ENCODE measurements at places on chromosomes 4 and X. TPM values are rescaled to one million over a fixed set of nuclear protein-coding genes. Genes with fewer than 3 reads are reported as not detected.

Gene PAK3
- total RNA-seq, result 31.3 TPM

Gene RIPPLY1
- total RNA-seq, result not detected

Gene CT45A2
- not detected for total RNA-seq

Gene ZCCHC12
- total RNA-seq, result 14.9 TPM

Gene NIPAL1
- total RNA-seq, result 35.3 TPM

Gene FAAH2
- total RNA-seq, result 3.1 TPM

Gene PRPS1
- total RNA-seq, result 33.0 TPM

Gene ABCG2
- 20.2 TPM for total RNA-seq

Gene ARMCX1
- total RNA-seq, result 73.6 TPM

Gene AFM
- total RNA-seq, result not detected

Gene ADGRG4
- total RNA-seq, result not detected

Gene CBLL2
- not detected for total RNA-seq

Gene TRAM1L1
- 12.1 TPM for total RNA-seq

Gene HDX
- total RNA-seq, result 15.7 TPM

Gene SYN1
- total RNA-seq, result 5.7 TPM

Gene PRSS12
- 32.3 TPM for total RNA-seq

Gene KIAA1210
- 0.33 TPM for total RNA-seq

Gene SPOCK3
- 22.1 TPM for total RNA-seq

Gene TCEAL7
- 71.6 TPM for total RNA-seq

Gene REELD1
- not detected for total RNA-seq

Gene XAGE1A
- total RNA-seq, result not detected

Gene CLCN4
- total RNA-seq, result 53.7 TPM

Gene MAGEC3
- not detected for total RNA-seq

Gene TRIM61
- 2.7 TPM for total RNA-seq

Gene FAM200B
- 81.3 TPM for total RNA-seq

Gene SULT1E1
- total RNA-seq, result 35.0 TPM

Gene RASL11B
- total RNA-seq, result 11.5 TPM

Gene PSAPL1
- 0.05 TPM for total RNA-seq

Gene ALPK1
- 13.1 TPM for total RNA-seq

Gene VSIG4
- total RNA-seq, result 10.9 TPM

Gene GYPA
- 3.8 TPM for total RNA-seq

Gene CYLC1
- not detected for total RNA-seq

Gene TMEM31
- total RNA-seq, result not detected

Gene MMRN1
- 23.6 TPM for total RNA-seq

Gene RAB39B
- total RNA-seq, result 12.3 TPM

Gene TEX28
- total RNA-seq, result not detected

Gene HSFX4
- not detected for total RNA-seq

Gene GPRASP3
- total RNA-seq, result 24.7 TPM

Gene FRAS1
- 23.5 TPM for total RNA-seq

Gene POLR2B
- total RNA-seq, result 149 TPM

Gene ERCC6L
- total RNA-seq, result 2.7 TPM

Gene DAPP1
- total RNA-seq, result 3.1 TPM

Gene CACNA1F
- 27.9 TPM for total RNA-seq

Gene GNRHR
- total RNA-seq, result 0.22 TPM

Data from camera-type eye (tissue), 1 donor.